ENCODE measurements at places on chromosomes 5 and 9.

DNA sequence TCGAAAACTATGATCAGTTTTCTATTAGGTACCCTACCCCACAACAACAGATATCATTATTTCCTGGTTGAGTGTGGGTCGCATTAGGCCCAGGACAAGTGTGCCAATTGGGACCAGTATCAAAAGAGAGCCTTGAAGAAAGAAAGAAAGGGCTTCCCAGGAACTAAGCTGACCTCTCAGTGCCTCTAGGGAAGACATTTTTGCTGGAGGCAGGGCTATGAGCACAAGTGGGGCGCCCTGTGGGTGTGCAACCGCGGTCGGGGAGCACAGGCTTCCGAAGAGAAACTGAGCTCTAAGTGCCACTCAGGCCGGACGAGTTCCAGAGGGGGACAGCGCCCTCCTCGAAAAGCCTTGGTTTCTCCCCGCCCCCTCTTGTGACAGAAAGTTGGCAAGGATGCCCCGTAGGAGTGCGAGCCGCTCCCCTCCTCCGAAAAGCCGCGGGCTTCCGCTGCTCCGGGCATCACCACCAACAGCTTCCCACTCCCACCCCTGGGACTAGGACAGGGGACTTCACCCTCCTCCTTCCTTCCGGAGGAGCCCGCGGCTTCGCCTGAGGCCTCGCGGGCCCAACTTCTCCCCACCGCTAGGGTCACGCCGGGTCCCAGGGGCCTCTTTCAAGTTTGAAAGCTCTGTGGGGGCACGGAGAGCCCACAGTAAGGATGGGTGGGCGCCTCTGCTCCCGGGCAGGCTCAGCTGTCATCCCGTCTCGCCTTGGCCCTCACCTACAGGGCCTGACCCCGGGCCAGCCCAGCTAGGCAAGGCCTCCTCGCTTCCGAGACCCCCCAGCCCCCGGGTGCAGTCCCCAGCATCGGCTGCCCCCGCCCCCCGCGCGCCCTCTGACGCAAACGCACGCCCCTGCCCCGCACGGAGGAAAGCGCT is 2.0 kb downstream of the NR2F1-AS1 start:
- DNase-seq, result no peak

- DNase-seq, result no peak
Measured at GRCh38 chr5:179409806-179410205, 64.5 kb upstream of the ADAMTS2 start.

GRCh38 chr5:79456890-79457583 is 56.9 kb downstream of the HOMER1 start:
- no peak for DNase-seq

GRCh38 chr9:137379761-137380161 is 43.2 kb downstream of the EXD3 start:
- DNase-seq, result no peak

GRCh38 chr5:54894957-54895815 is 90.2 kb downstream of the ESM1 start:
- DNase-seq, result no peak

DNA sequence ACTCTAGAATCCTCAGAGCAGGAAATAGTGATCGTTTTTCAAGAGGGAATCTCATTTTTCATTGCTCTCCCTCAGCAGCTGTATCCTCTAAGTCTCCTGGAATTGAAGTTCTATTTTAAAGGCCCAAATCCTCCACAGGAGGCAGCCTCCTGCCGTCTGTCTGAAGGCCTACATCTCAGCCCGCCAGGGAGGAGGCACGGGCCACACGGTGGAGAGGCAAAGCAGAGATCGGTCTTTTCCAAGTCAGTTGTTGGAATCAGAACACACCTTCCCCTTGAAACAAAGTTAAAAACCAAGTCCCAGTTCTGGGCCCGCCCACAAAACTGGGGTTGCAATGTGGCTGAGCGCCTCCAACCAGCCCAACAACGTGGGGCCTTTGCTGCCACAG is 68.7 kb downstream of the RAPGEF1 start:
- no peak for DNase-seq

GRCh38 chr5:67193439-67193807 is 3.2 kb downstream of the CD180 start:
- DNase-seq, result no peak

GRCh38 chr5:95194856-95195255 is 90.0 kb downstream of the MCTP1 start:
- DNase-seq, result no peak

- no peak for DNase-seq
Measured at GRCh38 chr9:6488395-6488794, 75.4 kb downstream of the UHRF2 start.

GRCh38 chr9:87798261-87798833 is 72.4 kb downstream of the CTSL start:
- DNase-seq, result no peak

GRCh38 chr5:44332285-44332971 is 56.8 kb downstream of the FGF10 start:
- no peak for DNase-seq

- DNase-seq, result peak; percentile 22
Measured at GRCh38 chr9:109012009-109012875, 1.1 kb downstream of the CTNNAL1 start.

GRCh38 chr5:169812786-169813185 is 167.5 kb downstream of the INSYN2B start:
- DNase-seq, result no peak

DNA sequence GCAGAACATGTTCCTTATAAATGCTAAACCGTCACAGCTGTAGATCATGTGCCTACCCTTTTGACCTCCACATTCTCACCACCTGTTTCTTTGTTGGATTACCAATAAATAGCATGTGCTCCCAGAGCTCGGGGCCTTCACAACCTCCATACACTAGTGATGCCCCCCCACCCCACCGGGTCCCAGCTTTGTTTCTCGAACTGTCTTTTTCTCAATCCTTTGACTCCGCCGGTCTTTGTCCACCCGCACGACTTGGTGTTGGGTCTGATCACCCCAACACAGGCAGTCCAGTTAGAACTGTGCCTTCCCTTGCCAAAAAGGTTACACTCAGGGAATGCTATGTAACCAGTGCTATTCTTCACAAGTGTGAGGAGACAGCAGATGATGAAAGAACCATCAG is 485.9 kb upstream of the C9orf72 start:
- no peak for DNase-seq

DNA sequence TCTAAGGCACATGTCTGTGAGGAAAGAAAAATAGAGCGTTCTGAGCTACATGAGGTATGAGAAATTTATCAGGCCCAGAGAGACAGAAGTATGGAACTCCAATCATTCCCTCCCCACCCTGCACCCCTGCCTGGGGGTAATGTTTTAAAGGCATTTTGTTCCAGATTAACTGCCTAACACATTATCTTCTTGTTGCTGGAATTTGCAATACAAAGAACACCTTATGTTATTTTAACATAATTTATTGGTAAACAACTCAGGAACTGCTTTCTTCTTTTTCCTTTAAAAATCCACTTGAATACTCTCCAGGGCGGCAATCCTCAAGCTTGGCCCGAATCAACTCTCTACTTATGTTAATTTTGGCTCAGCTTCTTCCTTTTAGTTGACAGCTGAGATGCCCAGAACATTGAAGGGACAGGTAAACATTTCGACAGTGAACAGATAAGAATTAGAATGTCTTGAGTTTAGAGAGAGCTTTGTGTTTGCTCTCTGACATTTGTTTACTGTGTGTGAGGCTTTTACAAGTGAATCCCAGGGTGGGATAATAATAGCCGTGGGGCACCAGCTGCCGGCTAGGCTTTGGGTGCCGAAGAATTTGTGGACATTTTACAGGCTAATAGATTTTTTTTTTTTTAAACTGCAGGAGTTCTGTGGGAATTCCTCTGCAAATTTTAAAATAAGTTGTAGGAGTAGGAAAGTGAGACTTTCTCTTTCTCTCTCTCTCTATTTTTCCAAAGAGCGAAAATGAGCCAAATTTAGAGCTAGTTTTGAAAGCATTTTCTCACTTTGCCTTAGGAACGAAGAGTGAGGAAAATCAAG is 96.4 kb upstream of the TAF11L2 start:
- DNase-seq, result no peak

GRCh38 chr9:72477930-72478518 is 43.4 kb upstream of the TMC1 start:
- DNase-seq, result no peak

DNA sequence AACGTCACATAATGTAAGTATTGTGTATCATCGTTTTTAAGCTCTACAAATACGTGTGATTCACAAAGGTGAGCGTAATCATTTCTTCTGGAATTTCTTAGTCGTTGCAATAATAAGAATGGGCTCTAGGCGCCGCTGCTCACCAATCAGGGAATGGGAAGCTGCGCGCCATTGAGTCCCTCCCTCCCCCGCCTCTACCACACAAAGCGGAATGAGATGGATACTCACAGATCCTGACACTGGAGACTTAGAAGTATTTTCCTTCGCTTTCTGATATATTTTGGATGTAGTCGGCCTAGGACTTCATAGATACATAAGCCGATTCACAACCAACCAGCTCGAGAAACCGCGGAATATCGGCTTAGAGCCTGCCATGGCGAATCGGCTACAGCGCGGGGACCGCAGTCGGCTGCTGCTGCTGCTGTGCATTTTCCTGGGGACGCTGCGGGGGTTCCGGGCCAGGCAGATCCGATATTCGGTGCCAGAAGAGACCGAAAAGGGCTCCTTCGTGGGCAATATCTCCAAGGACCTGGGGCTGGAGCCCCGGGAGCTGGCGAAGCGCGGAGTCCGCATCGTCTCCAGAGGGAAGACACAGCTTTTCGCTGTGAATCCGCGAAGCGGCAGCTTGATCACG is at the start of gene PCDHGA11:
PCDHGA11 (plus strand) TSS at position 197 of the 634 bp plus-strand sequence; CDS start at position 374, 177 bp downstream.
- DNase-seq, result no peak

DNA sequence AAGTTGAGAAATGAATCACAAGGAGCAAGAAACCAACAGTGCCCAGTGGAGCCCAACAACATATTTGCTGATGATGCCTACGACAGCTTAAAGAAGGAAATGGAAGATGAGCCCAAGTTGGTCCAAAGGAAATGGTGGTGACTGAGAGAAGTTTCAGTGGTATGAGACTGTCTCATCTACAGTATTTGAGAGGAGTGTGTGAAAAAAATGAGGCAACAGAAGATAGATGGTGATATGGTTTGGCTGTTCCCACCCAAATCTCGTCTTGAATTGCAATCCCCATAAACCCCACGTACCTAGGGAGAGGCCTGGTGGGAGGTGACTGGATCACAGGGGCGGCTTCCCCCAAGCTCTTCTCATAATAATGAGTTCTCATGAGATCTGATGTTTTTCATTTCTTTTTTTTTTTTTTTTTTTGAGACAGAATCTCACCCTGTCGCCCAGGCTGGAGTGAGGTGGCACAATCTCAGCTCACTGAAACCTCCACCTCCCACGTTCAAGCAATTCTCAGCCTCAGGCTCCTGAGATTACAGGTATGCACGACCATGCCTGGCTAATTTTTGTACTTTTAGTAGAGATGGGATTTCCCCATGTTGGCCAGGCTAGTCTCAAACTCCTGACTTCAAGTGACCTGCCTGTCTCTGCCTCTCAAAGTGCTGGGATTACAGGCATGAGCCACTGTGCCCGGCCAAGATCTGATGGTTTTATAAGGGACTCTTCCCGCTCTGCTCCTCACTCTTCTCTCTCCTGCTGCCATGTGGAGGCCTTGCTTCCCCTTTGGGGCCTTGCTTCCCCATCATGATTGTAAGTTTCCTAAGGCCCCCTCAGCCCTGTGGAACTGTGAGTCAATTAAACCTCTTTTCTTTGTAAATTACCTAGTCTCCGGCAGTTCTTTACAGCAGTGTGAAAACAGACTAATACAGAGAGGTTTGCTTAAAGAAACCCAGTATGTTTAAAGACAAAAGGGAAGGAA is 30.2 kb downstream of the EFCAB9 start:
- DNase-seq, result peak; percentile 19

- no peak for DNase-seq
Measured at GRCh38 chr9:115444959-115445358, 327.0 kb upstream of the TNC start.

GRCh38 chr9:93139365-93140182 is 5.5 kb upstream of the NINJ1 start:
- no peak for DNase-seq

DNA sequence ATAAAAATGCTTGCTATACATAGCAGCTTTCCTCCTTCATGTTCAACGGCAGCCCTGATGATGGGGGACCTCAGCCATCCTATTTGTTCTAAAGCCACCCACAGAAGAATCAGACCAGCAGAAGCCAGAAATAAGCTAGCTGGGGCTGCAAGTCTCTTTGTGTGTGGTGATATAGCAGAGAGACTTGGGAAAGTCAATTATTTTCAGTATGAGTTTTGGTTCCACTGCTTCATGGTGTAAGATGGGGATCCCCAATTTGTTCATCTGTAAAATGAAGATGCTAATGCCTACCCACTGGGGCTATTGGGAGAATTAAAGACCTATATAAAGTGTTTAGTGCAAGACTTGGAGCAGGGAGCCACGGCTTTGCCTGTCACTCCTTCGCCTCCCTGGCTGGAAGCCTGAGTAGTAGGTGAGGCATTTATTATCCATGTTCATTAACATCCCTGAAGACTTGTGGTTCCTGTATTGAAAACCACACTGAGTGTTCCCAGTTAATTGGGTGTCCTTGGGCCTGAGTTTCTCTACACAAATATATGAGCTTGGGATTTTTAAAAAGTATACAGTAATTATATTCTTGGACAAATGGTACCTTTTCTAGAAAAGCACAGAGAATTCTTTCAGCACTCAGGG is 210.1 kb upstream of the SLC24A2 start:
- no peak for DNase-seq

DNA sequence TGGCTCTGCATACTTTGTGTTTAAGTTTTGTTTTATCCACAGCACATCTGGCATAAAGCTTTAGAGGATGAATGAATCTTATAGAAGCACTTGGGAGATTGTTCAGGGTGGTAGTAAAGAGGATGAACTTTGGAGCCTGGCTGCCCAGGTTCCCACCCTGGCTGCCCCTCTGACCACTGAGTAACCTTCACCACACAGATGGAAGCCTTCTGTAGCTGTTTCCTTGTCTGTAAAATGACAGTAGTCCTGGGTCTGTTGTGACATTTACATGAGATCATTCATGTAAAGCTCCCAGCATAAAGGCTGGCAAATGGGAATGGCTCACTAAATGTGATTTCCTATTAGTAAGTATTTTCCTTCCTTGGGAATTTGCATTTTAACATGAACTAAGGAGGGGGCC is 85.7 kb upstream of the FAM169A start:
- DNase-seq, result no peak

- DNase-seq, result no peak
Measured at GRCh38 chr9:76109953-76110352, 219.5 kb downstream of the PCSK5 start.

All from activated CD4-positive, alpha-beta T cell treated with anti-CD3 and anti-CD28 coated beads for 24 hours (primary cell).